ENCODE measurements at places on chromosomes 6 and 20.

GRCh38 chr6:146938266-146938665, 266.0 kb upstream of the STXBP5 start:
- DNase-seq: no peak

- DNase-seq: no peak
Measured at GRCh38 chr6:131212024-131212423, 76.8 kb downstream of the AKAP7 start.

GRCh38 chr6:81777586-81778268, 25.2 kb upstream of the TENT5A start:
- no peak for DNase-seq

- no peak for DNase-seq
Measured at GRCh38 chr6:46618726-46619125, 33.9 kb downstream of the CYP39A1 start.

DNA sequence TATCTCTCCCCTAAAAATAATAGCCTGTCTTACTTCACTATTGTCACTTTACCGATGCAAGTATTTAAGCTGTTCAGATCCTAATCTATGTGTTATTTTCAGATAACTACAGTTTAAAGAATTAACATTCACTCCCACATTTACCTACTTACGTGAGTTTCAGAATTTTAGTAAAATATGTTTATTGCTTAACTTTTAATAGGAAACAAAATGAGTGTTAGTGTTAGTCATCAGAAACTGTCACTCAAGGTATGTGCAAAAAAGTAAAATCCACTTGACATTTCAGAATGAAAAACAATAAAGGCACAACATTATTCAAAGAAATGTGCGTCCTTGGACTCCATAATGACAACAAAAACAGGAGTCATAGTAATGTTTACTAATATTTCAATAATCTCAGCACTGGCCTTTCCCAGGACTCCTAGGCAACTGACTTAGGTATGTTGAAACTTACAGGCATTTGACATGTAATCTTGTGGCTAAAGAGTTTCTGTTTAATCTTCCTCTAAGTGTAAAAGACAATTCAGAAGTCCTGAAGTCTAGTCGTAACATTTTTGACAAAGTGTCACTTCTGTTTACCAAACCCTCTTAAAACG, 4.5 kb downstream of the ATXN1 start:
- DNase-seq: no peak

GRCh38 chr6:36491378-36491965, 48.7 kb downstream of the KCTD20 start:
- no peak for DNase-seq

GRCh38 chr6:109610590-109610989, 80.4 kb downstream of the AK9 start:
- no peak for DNase-seq

DNA sequence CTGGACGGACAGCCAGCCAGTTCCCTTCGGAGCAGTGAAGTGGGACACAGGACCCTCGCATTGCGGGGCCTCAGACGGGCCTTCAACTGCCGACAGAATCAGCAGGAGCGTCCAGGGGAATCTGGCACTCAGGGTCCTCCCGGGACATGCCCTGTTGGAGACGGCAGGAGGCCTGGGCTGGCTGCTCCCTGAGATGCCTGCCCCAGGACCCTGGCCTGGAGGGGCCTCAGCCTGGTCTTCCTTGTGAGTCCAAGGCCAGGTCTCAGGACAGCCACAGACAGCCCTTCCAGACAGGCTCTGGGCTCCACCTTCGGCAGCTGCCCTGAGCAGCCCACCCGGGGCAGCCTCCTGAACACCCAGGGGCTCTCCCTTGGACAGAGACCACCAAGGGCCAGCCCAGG, 14.6 kb upstream of the HELZ2 start:
- no peak for DNase-seq

DNA sequence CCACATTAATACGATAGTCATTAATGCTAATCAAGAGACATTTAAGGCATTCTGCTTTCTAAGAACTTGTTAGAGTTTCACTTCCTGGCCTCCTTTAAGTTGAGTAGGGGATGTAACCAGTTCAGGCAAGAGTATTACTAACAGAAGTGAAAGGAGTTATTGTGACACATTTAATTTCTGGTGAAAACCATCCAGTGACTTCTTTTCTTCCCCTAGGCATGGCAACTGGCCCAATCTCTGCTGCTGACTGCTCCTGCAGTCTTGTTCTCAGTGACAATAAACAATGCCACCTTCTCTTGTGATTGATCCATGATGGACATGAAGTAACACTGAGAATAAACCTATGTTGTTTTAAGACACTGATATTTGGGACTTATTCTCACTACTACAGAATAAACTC, 130.9 kb upstream of the DEFB112 start:
- DNase-seq: no peak

- DNase-seq: no peak
Measured at GRCh38 chr6:154308986-154309385, 47.6 kb downstream of the IPCEF1 start.

DNA sequence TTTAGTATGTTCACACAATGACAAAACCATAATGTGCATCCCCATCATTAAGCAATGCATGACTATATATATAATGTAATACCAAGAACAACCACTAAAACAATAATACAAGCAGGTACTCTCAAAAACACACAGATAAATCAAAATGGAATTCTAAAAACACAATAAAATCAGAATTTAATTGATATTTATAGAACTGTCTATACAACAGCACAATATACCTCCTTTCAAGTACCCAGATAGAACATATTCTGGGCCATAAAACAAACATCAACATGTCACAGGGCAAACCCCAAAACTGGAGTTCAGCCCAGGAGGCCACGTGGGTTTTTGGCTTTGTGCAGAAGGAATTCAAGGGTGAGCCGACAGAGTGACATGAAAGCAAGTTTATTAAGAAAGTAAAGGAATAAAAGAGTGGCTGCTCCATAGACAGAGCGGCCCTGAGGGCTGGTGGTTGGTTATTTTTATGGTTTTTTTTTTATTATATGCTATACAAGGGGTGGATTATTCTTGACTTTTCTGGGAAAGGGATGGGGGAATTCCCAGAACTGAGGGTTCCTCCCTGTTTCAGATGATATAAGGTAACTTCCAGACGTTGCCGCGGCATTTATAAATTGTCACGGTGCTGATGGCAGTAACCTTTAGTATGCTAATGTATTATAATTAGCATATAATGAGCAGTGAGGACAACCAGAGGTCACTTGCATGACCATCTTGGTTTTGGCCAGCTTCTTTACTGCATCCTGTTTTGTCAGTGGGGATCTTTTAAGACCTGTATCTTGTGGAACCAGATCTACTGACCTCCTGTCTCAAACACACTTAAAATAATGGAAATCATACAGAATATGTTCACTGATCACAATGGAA, 5.6 kb downstream of the RAB23 start:
- no peak for DNase-seq

DNA sequence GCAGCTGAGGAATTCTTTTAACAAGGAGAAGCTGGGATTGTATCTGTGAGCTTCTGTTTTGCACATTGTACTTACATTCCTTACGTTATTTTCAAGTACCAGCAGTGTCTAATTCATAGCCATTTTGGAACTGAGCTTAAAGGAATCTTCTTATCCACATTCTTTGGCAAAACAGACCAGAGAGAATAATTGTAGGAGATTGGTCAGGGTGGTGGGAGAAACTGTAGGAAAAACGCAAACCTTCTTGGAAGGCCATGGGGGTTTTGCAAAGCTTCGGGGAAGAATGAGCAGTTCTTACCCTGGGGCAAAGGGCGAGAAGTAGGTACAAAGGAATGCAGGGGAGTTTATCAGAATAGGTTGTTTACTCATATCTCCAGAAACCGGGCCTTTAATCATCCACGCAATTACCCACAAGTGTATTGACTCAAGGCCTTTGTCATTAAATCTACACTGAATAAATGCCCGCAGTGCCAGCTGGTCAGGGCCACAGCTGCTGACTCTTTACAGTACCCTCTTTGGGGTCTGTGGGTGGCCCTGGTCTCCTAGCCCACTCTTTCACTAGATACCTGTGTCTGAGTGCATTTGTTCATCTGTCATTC, 39.6 kb upstream of the SPTLC3 start:
- no peak for DNase-seq

- no peak for DNase-seq
Measured at GRCh38 chr6:139862311-139862710, 487.9 kb upstream of the CITED2 start.

DNA sequence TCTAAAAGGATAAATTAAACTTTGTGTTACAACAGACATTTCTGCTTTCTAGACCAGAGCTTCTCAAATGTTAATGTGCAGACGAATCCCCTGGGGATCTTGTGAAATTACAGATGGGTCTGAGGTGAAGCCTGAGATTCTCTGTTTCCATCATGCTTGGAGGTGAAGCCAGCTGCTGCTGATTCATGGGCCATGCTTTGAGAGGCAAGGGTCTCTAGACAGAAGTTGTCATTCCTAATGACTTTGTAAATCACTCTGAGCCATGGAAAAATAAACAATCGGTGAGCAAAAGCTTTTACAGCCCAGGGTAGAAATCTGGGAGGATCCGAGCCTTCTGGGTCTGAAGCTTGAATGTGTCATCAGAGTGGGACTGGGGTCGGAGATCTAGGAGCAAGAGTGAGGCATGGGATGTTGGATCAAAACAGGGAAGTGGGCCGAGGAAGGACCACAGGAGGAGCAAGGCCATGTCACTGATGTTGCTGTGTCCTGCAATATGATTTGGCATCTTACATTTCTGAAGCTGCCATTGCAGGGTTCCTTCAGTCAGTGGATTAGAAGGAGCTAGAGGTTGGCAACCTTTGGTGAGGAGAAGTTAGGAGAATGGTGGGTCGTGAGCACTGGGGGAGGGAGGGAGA, 77.3 kb downstream of the TRMT11 start:
- no peak for DNase-seq

DNA sequence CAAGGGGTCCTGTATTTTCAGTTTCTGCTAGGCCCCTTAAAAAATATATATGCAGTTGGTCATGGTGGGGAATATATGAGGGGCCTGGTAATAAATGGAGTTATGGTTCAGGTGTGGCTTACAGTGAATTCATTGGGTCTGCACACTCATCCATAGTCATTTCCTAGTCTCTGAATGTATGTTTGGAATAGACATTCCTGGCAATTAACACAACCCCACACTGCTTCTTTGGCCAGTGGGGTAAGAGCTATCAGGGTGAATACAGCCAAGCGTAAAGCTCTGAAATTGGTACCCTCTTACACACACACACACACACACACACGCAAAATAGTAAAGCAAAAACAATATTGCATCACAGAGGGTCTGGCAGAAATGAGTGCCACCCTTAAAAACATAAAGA, 56.5 kb downstream of the QRSL1 start:
- DNase-seq: no peak

- no peak for DNase-seq
Measured at GRCh38 chr6:112049026-112049799, 4.7 kb upstream of the CCN6 start.

- no peak for DNase-seq
Measured at GRCh38 chr6:21109391-21110178, 484.0 kb upstream of the SOX4 start.

GRCh38 chr6:133173276-133173675, 67.9 kb upstream of the EYA4 start:
- no peak for DNase-seq

DNA sequence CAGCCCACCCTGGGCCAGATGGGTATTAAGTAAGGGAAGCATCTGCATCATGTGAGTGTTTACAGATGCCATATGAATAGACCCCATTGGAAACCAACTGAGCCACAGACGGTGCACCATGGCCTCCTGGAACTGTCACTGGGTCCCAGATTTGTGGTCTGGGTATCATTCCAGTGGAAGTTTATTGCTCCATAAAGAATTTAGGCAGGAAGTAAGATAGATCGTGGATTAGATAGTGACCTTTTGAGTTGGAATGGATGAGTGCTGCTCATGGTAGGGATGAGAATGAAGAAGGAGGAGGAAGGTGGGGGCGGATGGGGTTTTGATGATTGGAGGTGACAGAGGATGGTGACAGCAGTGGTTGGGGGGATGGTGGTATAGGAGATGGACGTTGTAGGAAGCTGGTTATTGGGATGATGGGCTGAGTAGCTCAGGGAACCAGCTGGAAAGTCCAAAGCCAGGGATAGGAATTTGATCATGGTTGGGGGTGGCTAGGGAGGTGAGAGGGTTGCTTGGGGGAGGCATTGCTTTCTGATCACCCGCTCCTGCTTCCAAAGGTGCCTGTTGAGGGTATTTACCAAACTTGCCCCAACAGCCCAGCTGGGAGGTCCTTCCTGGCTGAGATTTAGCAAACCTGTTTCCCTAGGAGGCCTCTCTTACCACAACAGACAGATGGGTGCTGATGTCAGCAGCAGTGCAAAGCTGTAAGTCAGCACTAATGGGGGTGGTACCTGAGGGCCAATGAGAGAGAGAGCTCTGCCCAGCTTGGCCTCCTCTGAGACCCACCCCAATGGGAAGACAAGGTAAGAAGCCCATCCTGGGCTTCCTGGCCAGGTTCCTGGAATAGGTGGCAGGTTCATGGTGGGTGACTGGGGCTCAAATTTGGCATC, 78.0 kb downstream of the VEGFA start:
- no peak for DNase-seq

- DNase-seq: no peak
Measured at GRCh38 chr20:53163486-53163885, 191.3 kb downstream of the TSHZ2 start.

DNA sequence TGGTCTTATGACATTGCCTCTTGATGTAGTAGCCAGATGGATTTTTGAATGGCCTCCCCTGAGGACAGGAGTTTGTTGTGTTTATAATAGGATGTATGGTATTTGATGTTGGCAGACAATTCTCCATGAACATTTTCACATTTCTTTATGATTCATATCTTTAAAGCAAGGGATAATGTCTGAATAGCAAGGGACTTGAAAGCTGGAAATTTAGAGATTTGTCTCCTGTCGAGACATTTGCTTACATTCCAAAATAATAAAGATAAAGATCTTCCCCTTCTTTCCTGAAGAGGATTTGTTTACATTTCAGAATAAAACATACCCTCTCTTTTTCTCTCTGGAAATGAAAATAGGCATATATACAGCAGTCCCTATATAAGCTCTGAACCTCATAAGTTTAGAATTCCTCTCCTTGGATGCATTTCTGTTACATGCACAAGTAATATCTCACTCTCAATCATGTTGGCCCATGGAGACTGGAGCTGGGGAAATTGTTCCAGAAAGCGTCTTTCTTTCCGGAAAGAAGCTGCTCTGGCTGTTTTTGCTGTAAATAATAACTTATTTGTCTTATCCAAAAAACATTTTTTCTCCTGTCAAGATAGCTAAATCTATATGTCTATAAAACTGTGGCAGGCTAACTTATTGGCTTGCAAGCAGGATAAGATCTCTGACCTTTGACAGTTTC, 42.5 kb upstream of the ASCC3 start:
- DNase-seq: no peak

GRCh38 chr20:36569847-36570429, 3.5 kb upstream of the TGIF2 start:
- no peak for DNase-seq

- DNase-seq: no peak
Measured at GRCh38 chr20:53672484-53673129, 79.0 kb upstream of the ZNF217 start.

Data from stimulated activated CD8-positive, alpha-beta memory T cell treated with anti-CD3 and anti-CD28 coated beads, Interleukin-4, amount 100 ng/mL, for 1 hour (primary cell).